ENCODE measurements at places on chromosomes 5 and 9. TPM values are rescaled to one million over a fixed set of nuclear protein-coding genes. Genes with fewer than 3 reads are reported as not detected.

The HAVCR2 gene
- total RNA-seq = under 0.01 TPM

The POU5F2 gene
- 1.2 TPM for total RNA-seq

The SLC4A9 gene
- total RNA-seq = not detected

The GDA gene
- total RNA-seq = 0.19 TPM

The PCDHGA10 gene
- total RNA-seq = 6.0 TPM

The OLFML2A gene
- 2.2 TPM for total RNA-seq

The GPRIN1 gene
- total RNA-seq = 8.7 TPM

The PCDHAC1 gene
- total RNA-seq = 0.17 TPM

The PGM5 gene
- 128 TPM for total RNA-seq

The FOXD4 gene
- 0.17 TPM for total RNA-seq

The PCDHGB6 gene
- 2.9 TPM for total RNA-seq

The DPYSL3 gene
- 50.0 TPM for total RNA-seq

The PRDM9 gene
- not detected for total RNA-seq

The RFESD gene
- 0.34 TPM for total RNA-seq

The PCDHA7 gene
- 0.19 TPM for total RNA-seq

The CDX1 gene
- not detected for total RNA-seq

The BTNL9 gene
- total RNA-seq = 0.05 TPM

The SH3TC2 gene
- total RNA-seq = 60.6 TPM

The CTXN3 gene
- not detected for total RNA-seq

The ARID3C gene
- 0.51 TPM for total RNA-seq

The BICD2 gene
- total RNA-seq = 54.5 TPM

The SMC5 gene
- total RNA-seq = 24.4 TPM

The LECT2 gene
- not detected for total RNA-seq

The DDX4 gene
- total RNA-seq = not detected

The HOMER1 gene
- 13.4 TPM for total RNA-seq

The ARL10 gene
- total RNA-seq = 15.0 TPM

The WDR38 gene
- total RNA-seq = not detected

The IL7R gene
- total RNA-seq = 2.2 TPM

The PLCXD3 gene
- total RNA-seq = 0.51 TPM

The AK3 gene
- 65.0 TPM for total RNA-seq

The SPOCK1 gene
- total RNA-seq = 7.0 TPM

The SMIM33 gene
- total RNA-seq = not detected

The GMCL2 gene
- not detected for total RNA-seq

Measured in dermis blood vessel endothelial cell (primary cell).